Cardiac fibroblast (primary cell): ENCODE measurements at places on chromosomes 13 and 19.

DNA sequence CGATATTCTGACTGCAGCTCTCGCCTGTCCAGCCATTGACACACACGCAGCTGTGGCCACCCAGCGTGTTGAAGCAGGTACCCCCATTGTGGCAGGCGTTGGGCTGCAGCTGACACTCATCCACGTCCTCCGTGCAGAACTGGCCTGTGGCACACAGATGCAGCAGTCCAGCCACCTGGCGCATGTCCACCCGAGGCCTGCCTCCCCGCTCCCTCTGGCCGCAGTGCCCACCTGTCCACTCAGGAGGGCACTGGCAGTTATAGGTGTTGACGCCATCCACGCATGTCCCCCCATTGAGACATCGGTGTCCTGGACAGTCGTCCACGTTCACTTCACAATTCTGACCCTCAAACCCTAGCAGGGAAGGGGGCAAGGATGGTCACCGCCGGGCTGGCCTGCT is 9.3 kb downstream of the NOTCH3 start:
- DNase-seq = no peak

DNA sequence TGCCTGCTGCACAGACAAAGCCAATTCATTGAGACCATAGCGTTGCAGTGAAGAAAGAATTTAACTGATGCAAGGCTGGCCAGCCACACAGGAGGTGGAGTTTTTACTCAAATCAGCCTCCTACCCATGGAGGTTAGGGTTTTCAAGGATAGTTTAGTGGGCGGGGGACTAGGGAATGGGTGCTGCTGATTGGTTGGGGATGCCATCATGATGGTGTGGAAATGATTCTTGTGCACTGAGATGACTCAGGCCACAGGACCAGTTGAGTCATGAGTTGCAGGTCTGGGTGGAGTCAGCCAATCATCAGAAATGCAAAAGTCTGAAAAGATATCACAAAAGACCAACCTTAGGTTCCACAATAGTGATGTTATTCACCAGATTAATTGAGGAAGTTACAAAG is 359.6 kb downstream of the FOXO1 start:
- no peak for DNase-seq

DNA sequence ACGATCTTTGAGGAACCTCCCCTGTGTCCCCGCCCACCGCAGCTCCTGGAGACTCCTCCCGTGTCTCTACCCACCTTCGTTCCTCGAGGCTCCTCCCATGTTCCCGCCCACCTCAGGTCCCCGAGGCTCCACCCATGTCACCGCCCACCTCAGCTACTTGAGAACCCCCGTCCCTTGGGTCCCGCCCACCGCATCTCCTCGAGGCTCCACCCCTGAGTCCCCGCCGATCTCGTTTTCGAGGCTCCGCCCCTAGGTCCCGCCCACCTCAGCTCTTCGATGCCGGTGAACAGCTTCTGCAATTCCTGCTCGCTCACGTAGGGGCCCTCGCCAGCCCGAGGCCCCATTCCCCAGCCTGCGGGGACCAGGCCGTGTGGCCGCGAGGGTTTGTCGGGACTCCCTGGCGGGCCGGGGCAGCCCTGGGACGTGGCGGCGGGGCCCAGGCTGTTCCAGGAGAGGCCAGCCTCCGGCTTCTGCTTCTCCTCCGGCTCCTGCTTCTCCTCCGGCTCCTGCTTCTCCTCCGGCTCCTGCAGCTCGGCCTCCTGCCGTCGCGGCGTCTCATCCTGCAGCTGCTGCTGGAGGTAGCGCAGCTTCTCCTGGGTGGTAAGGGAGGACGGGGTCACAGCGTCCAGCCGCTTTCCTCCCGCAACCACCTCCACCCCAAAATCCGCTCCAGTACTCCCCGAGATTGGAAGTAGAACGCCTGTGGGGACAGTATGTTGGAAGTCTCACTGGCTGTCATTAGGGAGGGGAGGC is 16.7 kb downstream of the TSKS start:
- peak; percentile 44 for DNase-seq

DNA sequence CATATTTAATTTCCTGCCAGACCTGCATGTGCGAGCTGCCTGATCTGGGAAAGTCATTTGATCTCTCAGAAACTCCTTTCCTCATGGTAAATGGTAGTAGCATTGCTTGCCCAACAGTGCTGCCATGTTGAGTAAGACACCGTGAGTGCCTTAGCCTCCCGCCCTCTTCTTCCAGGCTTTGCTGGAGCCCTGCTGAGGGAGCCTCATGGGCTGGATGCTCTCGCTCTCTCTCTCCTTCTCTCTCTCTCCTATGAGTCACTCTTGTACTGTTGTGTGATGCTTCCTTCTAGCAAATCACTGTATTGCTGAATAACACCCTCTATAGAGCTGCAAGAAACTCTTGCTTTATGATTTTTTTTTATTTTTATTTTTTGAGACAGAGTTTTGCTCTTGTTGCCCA is 365.5 kb downstream of the UQCRFS1 start:
- peak; percentile 57 for DNase-seq

GRCh38 chr13:90281709-90282108 is 1065.8 kb upstream of the MIR17HG start:
- DNase-seq = no peak

DNA sequence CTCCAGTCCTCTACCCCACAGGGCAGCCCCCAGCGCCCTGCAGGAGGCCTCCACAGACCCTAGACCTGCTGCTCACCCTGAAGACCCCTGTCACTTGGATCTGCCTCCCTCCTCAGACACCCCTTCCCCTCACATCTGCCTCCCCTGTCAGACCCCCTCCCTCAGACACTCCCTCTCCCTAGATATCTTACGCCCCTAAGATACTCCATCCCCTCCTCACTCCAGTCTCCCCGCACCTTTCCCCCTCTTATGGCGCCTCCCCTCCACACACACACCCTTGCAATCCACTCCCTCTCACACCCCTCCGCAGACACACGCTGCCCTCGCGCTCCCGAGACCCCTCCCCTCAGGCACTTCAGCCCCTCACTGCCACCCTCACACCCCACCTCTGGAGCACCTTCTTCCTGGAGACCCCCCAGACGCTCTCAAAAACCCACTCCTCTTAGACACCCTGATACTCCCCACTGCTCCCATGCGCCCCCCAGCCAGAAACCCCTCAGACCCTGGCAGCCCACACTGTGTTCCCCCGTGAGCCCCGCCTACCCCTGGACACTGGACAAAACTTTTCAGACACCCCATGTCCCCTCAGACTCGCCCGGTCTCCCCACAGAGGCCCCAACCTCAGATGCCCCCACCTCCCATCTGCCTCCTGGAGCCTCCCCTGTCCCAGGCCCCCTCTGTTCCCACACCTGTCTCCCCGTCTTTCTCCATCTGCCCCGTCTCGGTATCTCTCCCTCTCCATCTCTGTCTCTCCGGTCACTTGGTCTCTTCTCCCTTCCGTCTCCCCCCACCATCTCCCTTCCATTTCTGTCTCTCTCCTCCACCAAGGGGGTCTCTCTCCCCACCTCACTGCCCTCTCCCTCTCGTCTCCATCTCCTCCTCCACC is 14.5 kb downstream of the ERFL start:
- no peak for DNase-seq

DNA sequence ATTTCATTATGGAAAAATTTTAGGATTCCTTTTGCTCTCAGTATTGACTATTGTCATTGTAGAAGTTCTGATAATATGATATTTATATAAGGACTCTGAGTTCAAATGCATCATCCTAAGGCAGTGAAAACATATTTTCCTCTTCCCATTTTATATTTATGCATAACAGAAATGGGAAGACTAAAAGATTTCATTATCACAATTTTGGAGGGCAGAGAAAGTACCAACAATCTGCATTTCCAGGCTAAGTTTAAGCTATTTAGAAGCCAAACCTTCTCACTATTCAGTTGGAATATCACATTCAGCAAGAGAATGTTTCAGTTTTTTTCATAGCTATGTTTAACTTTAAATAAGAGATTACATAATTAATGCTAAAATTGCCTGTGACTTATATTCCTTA is 558.5 kb upstream of the GPC6 start:
- DNase-seq = no peak
